ENCODE measurements at places on chromosomes 2 and 18. TPM values are rescaled to one million over a fixed set of nuclear protein-coding genes. Genes with fewer than 3 reads are reported as not detected.

FMNL2 gene
- total RNA-seq, result 30.1 TPM

HES6 gene
- total RNA-seq, result 2.1 TPM

ZDBF2 gene
- 6.3 TPM for total RNA-seq

CCL20 gene
- total RNA-seq, result not detected

ODC1 gene
- 39.3 TPM for total RNA-seq

UPP2 gene
- not detected for total RNA-seq

PREB gene
- 43.2 TPM for total RNA-seq

COL6A3 gene
- 7,373 TPM for total RNA-seq
